ENCODE measurements at places on chromosomes 6 and 20.

- DNase-seq, result peak; percentile 98
Observed at GRCh38 chr20:38748097-38748860, at the start of gene ACTR5. ACTR5 (plus strand) TSS chr20:38748460; CDS start chr20:38748479, 19 bp downstream.

DNA sequence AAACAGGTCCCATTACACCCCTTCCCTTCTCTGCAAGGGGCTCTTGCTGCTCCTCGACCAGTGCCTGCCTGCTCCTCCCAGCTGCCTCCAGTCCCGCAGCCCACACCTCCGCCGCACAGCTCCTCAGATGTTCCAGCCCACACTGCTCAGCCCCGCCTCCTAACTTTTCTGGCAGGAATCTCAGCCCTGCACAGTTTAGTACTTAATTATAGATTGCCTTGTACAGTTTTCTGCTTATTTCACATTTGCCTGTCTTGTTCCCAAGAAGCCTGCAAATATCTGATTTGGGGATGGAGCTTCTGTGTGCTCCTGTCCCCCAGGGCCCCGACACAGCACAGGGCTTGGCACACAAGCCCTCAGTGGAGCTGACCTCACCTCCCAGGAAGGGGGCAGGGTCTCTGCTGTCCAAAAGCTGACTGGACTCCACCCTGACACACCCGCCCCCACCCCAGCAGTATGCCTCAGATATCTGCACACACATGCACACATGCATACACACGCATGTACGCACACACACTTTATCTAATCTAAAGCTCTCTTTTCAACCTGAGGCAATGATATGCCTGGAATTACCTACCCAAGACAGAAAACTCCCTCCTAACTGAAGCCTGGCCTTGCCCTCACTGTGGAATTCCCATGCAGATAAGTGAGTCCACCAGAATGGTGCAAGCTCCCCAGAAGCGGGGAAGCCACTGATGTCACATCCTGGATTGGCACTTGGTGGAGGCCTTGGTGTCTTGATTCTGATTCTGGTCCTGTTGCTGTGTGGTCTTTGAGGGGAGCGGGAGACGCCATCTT lies 1.2 kb upstream of the PNPLA1 start:
- DNase-seq, result no peak

DNA sequence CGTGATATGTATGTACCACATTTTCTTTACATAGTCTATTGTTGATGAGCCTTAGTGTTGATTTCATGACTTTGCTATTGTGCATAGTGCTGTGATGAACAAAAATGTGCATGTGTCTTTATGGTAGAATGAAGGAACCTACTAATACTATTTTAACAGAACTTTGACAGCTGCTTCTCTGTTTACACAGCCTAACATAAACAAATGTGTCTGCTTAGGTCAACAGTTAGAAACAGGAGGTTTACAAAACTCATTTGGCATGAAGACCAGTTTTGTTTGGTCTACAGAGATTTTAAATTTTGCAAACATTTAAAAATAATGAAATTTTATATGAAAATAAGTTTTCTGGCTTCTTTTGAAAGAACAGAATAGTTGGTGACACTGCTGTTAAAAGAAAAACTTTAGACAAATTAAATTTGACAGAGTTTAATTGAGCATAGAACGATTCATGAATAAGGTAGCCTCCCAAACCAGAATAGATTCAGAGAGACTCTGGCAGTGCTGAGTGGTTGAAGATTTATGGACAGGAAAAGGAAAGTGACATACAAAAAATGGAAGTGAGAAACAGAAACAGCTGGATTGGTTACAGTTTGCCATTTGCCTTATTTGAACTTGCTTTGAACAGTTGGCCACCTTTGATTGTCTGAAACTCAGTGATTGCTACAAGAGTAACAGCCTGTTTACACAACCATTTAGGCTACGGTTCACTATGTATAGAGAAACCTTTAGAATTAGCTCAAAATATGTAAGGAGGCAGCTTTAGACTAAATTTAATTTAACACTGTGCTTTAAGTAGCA lies 715.8 kb upstream of the HS3ST5 start:
- no peak for DNase-seq

DNA sequence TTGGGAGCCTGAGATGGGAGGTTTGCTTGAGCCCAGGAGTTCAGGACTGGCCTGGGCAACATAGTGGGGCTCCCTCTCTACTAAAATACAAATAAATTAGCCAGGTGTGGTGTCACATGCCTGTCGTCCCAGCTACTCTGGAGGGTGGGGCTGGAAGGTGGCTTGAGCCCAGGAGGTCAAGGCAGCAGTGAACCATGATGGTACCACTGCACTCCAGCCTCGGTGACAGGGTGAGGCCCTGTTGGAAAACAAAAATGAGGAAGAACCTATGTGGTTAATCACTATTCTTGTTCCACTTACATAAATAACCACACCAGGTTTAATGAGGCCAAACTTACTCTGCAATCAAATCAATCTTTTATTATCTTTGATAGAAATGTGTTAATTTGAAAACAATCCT lies 5.4 kb downstream of the PPDPF start:
- DNase-seq, result no peak

GRCh38 chr20:17645546-17646208 lies 36.4 kb downstream of the RRBP1 start:
- DNase-seq, result no peak

DNA sequence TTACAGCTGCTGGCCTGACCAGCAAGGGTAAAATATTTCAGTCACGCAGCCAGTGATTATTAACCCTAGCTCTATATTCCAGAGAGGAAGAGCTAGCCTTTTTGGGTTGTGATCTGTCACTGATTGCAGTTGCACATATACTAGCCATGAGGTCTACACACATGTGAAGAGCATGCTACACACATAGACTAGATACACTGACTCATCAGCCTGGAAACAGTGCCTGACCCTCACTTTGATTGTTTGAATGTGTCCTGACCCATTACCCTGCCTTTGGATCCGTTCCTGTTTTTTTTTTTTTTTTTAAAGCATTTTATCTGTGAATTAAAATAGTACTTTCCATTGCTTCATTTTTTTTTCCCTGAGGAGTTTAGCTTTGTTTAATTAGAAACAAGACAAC lies 50.8 kb downstream of the ESR1 start:
- no peak for DNase-seq
